IPS DF 19.7 (cell line): ENCODE measurements at places on chromosomes 12 and 14.
A peak's percentile ranks its signal among the peaks of the same experiment; 100 is the strongest.

- no peak for DNase-seq
Observed at GRCh38 chr14:18688346-18688745, 87.4 kb downstream of the OR11H12 start.

DNA sequence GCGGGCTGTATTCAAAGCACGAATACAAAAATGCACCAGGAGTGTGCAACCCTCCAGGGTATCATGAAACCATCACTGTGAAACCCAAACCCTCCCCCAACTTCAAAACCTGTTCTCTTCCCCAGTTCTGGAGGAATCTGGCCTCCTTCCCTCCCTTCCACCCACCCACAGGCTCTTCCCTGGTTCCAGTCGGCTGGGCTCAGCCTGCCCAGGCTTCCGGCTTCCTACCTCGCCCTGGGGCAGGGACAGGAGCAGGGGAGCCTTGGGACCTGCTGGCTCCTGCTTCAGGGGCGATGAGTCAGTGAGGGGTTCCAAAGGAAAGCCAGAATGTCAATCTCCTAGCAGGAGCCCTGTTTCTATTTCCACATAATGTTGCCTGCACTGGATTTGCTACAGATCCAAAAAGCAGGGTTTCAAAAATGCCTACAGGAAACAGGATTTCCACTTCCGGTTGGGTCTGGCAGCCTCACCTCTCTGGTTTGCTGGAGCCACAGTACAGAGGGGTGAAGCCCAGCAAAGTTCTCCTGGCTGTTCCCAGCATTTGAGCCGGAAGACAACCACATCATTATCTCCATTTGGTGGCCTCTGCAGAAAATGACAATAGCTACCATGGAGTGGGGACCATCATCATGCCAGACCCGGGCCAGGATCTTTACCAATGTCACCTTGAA, 278.3 kb downstream of the DPF3 start:
- no peak for DNase-seq

DNA sequence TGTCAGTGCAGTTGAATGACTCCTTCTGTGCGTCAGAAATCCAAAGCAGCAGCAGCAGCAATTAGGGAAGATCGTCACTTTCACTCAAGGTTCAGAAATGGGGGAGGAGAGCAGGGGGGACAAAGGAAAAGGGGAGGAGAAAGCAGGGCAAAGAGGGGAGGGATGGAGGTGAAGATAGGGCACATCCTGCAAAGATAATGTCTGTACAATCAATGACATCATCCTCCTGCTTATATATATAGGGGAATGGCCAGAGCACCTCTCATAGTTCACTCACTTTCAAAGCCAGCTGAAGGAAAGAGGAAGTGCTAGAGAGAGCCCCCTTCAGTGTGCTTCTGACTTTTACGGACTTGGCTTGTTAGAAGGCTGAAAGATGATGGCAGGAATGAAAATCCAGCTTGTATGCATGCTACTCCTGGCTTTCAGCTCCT, at the start of gene NTS:
Gene NTS (plus strand): TSS at position 265 of the 431 bp plus-strand sequence. CDS start 109 bp downstream, at position 374.
- DNase-seq: no peak

- DNase-seq: no peak
Observed at GRCh38 chr12:32918890-32919801, 22.6 kb upstream of the PKP2 start.

DNA sequence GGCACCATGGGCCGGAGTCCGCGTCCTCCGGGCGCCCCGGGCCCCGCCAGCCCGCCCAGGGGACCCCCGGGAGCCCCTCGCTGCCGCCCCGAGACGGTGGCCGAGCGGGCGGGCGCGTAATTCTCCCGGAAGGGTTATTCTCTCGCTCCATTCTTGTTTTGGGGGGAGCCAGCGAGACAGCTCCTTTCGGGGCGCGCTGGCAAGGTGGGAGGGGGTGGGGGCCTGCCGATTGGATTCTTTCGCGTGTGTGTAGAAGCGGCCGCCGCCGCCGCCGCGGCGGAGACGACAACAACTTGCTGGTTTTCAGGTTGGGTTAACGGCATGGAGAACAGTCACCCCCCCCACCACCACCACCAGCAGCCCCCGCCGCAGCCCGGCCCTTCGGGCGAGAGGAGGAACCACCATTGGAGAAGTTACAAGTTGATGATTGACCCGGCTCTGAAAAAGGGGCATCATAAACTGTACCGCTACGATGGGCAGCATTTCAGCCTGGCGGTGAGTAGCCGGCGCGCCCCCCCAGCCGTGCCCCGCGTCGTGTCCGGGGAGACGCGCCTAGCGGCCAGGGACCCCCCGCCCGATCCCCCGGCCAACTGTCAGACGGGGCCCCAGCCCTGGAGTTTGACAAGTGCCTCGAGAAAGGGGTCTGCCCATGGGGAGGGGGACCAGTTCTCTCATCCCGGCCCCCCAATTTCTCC, 755 bp downstream of the SETD1B start:
- no peak for DNase-seq

DNA sequence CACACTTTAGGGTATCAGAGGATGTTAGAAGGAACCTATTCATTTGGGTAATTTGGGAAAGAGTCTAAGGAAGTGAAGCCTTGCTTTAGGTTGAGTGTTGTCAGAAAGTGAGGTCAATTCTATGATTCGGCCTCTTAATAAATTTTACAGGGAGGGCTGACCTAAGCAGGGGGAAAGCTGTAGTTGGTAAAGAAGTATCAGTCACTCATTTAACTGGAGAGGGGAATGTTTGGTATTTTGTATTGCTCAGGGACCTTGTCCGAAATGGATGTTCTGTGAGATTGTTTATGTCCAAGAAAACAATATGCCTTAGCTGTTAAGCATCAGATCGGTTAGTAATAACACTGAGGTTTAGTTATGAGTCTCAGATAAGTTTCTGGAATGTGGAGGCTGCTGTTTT, 7.3 kb downstream of the CAND1 start:
- no peak for DNase-seq

- DNase-seq: no peak
Observed at GRCh38 chr12:11133162-11133561, 1.3 kb downstream of the TAS2R30 start.

GRCh38 chr12:56522411-56523193, 982 bp downstream of the RBMS2 start:
- DNase-seq: no peak

DNA sequence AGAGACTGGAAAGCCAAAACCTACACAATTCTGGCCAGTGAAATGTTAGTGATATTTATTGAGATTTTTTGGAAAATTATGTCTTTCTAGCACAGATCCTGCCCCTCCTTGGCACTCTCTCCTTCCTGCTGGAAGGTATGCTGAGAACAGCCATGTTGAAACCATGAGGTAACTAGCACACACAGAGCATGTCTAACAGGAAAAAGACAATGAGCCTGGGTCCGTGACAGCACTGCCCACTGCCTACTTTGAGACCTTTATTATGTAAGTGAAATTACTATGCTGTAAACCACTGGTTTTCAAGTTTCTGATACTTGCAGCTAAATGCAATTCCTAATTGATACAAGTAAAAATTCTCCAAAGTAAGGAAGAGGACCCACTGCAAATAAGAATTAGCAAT, 81.6 kb upstream of the SINHCAF start:
- no peak for DNase-seq

- no peak for DNase-seq
Observed at GRCh38 chr14:93772263-93772662, 16.0 kb downstream of the PRIMA1 start.

- DNase-seq: no peak
Observed at GRCh38 chr14:24456980-24457379, 14.4 kb upstream of the SDR39U1 start.

GRCh38 chr12:62106547-62107185, 153.5 kb upstream of the USP15 start:
- DNase-seq: no peak

DNA sequence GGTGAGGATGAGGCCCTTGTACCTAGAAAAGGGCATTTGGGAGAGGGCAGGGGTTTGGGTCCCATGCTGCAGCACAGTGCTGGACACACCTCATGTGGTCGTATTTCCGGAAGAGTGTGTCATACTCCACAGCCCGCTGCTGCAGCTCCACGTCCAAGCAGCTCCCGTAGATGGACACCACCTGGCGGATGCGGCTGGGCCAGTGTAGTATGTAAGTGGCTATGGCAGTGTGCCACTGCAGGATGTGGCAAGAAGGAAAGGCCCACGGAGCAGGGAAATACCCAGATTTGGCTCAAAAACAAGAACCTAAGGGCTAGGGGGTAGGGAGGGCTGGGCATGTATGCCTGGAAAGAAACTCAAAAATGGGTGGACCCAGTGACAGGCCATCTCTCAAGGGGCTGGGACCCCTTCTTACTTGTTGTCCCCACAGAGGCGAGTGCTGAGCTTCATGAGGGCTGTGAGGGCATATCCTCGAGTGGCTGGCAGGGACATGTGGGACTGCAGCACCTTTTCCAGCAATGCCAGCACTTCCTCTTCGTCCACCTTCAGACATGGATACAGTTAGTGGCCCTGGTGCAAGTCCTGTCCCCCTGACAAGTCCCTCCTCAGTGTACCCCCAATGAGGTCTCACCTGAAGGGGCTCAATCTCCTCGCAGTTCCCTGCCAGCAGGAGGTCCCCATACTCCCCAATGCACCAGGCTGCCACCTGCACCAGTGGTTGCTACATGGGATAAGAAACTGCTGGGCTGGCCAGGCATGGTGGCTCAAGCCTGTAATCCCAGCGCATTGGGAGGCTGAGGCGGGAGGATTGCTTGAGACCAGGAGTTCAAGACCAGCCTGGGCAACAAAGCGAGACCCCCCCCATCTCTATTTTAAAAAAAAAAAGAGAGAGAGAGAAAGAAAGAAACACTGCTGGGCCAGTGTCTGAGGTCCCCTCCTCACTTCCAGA, 5.4 kb downstream of the AP1G2 start:
- DNase-seq: no peak

DNA sequence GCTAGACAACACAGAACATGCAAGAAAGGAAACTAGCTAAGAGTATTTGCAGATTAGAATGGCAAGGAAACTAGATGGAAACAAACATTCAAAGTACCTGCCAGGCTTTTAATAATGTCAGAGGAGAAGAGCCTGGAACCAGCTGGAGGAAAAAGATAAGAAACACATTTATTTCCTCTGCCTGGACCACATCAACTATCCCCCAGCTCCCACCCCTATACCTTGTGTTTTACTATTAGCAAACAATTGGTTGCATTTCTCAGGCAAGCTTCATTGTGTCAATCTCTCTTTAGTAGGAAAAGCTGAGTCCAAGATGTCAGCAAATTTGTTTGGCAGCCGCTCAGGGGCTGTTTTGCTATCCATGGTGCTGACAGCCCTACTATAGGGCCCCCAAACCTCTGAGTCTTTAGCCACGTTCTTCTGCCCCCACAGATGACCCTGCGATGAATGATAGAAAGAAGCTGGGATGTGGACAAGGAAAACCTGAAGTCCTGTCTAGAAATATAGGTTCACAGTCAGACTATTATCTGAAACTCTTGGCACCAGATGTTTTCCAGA, 11.6 kb upstream of the SYNDIG1L start:
- no peak for DNase-seq

DNA sequence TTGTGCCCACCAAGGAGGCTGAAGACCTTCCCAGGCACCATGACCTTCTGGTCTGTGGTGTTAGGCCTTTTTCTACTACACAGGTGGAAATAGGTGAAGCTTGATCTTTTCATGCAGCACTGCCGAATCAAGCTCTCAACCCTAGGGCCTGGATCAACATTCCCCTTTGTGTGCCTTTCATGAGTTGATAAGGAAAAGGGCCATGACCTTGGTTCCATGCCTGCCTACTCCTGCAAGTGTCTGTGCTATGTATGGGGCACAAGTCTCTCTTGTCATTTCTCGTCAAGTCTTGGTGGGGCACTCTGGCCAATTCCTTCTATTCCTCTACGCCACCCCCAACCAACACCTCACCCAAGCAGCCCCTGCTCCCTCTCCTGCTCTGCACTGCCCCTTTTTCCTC, 154.5 kb downstream of the SLC8A3 start:
- DNase-seq: no peak

- DNase-seq: no peak
Observed at GRCh38 chr14:104268295-104268694, 129.9 kb downstream of the KIF26A start.

- no peak for DNase-seq
Observed at GRCh38 chr14:80958939-80959338, 3.5 kb downstream of the TSHR start.

DNA sequence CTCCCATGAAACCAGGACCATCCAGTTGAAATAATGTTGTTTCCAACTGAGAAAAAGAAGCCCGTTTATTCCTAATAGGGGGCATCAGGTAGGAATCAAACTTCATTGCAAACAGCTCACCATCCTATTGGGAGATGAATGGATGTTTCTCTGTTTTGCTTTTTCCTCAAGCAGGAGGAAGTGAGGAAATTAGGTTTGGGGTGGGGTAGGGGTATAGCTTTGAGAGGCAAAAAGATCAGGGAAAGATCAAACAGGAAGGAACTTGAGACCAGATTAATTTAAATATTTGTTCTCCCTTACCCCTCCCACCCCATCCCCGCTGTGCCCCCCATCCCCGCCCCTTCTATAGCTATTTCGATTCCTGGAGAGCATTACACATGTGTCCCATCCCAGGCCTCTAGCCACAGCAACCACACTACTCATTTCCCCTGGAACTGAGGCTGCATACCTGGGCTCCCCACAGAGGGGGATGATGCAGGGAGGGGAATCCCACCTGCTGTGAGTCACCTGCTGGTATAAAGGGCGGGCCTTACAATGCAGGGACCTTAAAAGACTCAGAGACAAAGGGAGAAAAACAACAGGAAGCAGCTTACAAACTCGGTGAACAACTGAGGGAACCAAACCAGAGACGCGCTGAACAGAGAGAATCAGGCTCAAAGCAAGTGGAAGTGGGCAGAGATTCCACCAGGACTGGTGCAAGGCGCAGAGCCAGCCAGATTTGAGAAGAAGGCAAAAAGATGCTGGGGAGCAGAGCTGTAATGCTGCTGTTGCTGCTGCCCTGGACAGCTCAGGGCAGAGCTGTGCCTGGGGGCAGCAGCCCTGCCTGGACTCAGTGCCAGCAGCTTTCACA, at the start of gene IL23A:
Gene IL23A (plus strand): TSS at position 577 of the 850 bp plus-strand sequence. CDS start 161 bp downstream, at position 738.
- DNase-seq: peak; percentile 75

DNA sequence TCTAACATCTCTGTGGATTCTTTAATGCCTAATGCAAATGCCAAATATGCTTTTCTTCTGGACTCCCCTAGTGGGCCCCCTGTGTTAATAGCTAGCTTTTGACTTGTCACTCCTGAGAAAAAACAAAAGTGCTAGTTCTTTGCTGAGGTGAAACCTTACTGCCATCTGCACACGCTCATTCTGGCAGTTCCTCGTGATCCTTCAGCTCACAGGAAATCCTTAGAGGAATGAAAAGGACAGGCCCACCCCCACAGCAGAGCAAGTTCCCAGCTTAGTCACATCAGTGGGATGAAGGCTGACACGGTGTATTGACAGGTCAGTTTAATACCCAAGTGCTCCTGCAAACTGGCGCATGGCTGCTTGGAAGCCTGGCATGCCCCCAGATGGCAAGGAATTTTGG, 165.1 kb upstream of the ATP2B1 start:
- no peak for DNase-seq

- DNase-seq: no peak
Observed at GRCh38 chr12:122614839-122615238, 87.8 kb downstream of the KNTC1 start.

- DNase-seq: no peak
Observed at GRCh38 chr12:68786929-68787328, 21.0 kb upstream of the MDM2 start.

DNA sequence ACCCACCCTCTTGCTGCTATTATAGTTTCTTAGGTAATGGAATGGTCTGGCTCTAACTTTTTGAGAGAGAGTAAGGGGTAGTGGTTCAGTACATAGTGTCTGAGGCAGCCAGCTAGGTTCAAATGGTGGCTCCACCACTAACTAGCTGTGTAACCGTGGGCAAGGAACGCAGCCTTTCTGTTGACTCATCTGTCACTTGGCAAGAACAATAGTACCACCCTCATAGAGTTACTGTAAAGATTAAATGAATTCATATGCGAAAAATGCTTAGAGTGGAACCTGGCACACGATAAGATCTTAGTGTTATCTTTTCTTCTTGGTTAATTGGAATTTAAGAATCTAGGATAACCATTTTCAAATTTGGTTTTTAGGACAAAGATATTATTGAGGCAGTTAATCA, 14.0 kb downstream of the CCDC62 start:
- no peak for DNase-seq
